Activated CD4-positive, alpha-beta T cell treated with anti-CD3 and anti-CD28 coated beads for 36 hours (primary cell): ENCODE measurements at places on chromosomes 5 and 9.

DNA sequence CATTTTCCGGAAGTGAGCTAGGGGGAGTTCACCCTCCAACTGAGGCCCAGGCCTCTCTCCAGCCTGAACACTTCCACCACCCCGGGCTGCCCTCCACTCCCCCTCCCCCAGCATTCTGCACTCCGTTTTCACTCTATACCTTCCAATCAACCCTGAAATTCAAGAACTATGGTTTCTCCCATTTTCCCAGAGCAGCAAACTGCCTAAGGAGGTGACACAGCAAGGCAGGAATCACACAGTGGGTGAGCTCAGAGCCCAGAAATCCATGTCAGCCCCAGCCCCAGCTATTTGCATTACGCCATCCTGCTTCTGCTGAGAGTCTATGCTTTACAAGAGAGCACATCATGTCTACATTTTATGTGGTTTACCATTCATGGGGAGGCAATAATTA lies 11.9 kb downstream of the MSX2 start:
- peaks cover 66% of the 10 kb centered on the region for H3K27me3 ChIP-seq
- H3K27ac ChIP-seq: no peak overlapping the region
- H3K4me3 ChIP-seq: no peak overlapping the region
- H3K4me1 ChIP-seq: peaks cover 4% of the 10 kb centered on the region

GRCh38 chr5:149680810-149681221 lies 49.3 kb upstream of the PPARGC1B start:
- H3K27ac ChIP-seq: no peak overlapping the region
- H3K4me3 ChIP-seq: no peak overlapping the region
- peaks cover 18% of the 10 kb centered on the region for H3K27me3 ChIP-seq

GRCh38 chr5:134007581-134008265 lies 2.9 kb upstream of the VDAC1 start:
- peaks cover 3% of the 10 kb centered on the region for H3K27me3 ChIP-seq
- peaks cover 16% of the 10 kb centered on the region for H3K4me1 ChIP-seq
- H3K4me3 ChIP-seq: no peak overlapping the region
- H3K27ac ChIP-seq: no peak overlapping the region
- no peak for DNase-seq

- no peaks in the 10 kb centered on the region for H3K36me3 ChIP-seq
- no peaks in the 10 kb centered on the region for H3K4me1 ChIP-seq
- no peak for DNase-seq
- H3K27me3 ChIP-seq: peaks cover 11% of the 10 kb centered on the region
- H3K4me3 ChIP-seq: no peak overlapping the region
Observed at GRCh38 chr5:39606591-39606990, 181.8 kb upstream of the DAB2 start.

- H3K27ac ChIP-seq: no peak overlapping the region
- no peaks in the 10 kb centered on the region for H3K4me1 ChIP-seq
- H3K27me3 ChIP-seq: no peaks in the 10 kb centered on the region
- no peak for DNase-seq
- H3K4me3 ChIP-seq: no peak overlapping the region
- no peaks in the 10 kb centered on the region for H3K36me3 ChIP-seq
Observed at GRCh38 chr9:31183866-31184265, 1200.6 kb upstream of the ACO1 start.
